ENCODE measurements at places on chromosomes 3 and 15. TPM values are rescaled to one million over a fixed set of nuclear protein-coding genes. Genes with fewer than 3 reads are reported as not detected.

- no peak for DNase-seq
These were observed 121.9 kb upstream of the ARHGEF3 start for GRCh38 chr3:56923526-56924224.

Gene ACKR2
- 17.0 TPM for total RNA-seq

GRCh38 chr15:71290002-71290401 is 174.7 kb downstream of the THSD4 start:
- no peak for DNase-seq

- DNase-seq: no peak
These were observed 48.0 kb upstream of the UTS2B start for GRCh38 chr3:191378142-191378812.

- DNase-seq: no peak
These were observed 539.8 kb downstream of the FGF12 start for GRCh38 chr3:192187485-192188051.

Gene RASGRP1
- 0.60 TPM for total RNA-seq

Gene CCR8
- total RNA-seq: not detected
